IPS DF 6.9 (cell line): ENCODE measurements at places on chromosomes 1 and 21.

DNA sequence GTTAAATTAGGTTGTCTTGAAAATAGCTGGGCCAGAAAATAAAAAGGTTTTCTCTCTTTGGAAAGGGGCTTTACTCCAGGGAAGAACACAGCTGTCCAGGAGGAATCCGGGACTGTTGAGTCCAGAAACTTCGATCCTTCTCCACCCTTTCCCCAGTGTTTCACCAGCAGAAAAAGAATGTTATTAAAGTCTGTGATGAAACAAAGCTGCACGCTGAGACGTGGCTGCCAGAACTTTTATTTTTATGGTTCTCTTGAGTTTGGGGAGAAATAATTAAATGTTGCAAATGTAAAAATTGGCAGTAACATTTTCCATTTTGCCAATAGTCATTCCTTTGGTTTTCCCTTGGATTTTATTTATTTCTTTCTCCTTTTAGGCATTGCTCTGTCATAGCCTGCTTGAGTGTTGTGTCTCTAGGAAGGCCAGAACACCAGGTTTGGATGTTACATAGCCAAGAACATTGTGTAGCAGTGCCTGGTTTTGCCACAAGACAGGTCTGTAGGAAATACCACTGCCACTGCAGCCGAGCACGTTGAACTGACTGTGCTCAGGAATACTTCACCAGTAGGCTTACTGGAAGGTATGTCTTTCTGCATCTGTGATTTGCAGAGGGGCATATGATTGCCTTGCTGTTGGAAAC, 87.4 kb downstream of the ROR1 start:
- no peak for DNase-seq
- no peak overlapping the region for H3K27ac ChIP-seq
- H3K4me3 ChIP-seq, result no peak overlapping the region
- no peaks in the 10 kb centered on the region for H3K27me3 ChIP-seq
- H3K4me1 ChIP-seq, result peaks cover 2% of the 10 kb centered on the region; the same call in 1 of the 2 replicates
- no peaks in the 10 kb centered on the region for H3K36me3 ChIP-seq

- H3K4me3 ChIP-seq, result no peak overlapping the region
- H3K27ac ChIP-seq, result no peak overlapping the region
- H3K36me3 ChIP-seq, result no peaks in the 10 kb centered on the region
- H3K4me1 ChIP-seq, result no peaks in the 10 kb centered on the region; the same call in 1 of the 2 replicates
- no peak for DNase-seq
Observed at GRCh38 chr1:185062710-185063370, 17.5 kb downstream of the RNF2 start.

- no peaks in the 10 kb centered on the region for H3K36me3 ChIP-seq
- H3K4me1 ChIP-seq, result peaks cover 1% of the 10 kb centered on the region; the same call in 1 of the 2 replicates
- no peak for DNase-seq
- no peak overlapping the region for H3K4me3 ChIP-seq
- no peaks in the 10 kb centered on the region for H3K27me3 ChIP-seq
- H3K27ac ChIP-seq, result no peak overlapping the region
Observed at GRCh38 chr1:67579623-67580394, 105.2 kb upstream of the GADD45A start.

DNA sequence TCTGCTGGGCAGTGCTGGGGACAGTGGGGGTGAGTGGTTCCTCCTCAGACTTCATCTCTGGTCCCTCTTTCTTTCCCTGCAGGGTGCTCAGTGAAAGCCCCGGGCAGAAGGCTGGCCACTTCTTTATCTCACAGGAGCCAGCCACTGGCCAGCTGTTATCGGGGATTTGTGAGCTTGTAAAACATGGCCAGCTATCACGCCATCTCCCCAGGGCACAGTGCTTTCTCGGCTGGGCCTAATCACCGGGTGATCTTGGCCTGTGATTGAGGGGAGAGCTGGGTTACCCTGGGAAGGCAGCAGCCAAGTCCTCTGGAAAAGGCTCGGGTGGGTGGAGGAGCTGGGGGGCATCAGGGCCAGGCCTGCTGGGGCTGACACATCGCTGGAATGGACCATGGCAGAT, 83.0 kb downstream of the IGSF21 start:
- no peaks in the 10 kb centered on the region for H3K4me1 ChIP-seq
- H3K36me3 ChIP-seq, result no peaks in the 10 kb centered on the region
- H3K27ac ChIP-seq, result no peak overlapping the region
- no peak for DNase-seq

- no peak overlapping the region for H3K27ac ChIP-seq
- H3K36me3 ChIP-seq, result no peaks in the 10 kb centered on the region
Observed at GRCh38 chr1:212918824-212919223, 31.5 kb upstream of the VASH2 start.

DNA sequence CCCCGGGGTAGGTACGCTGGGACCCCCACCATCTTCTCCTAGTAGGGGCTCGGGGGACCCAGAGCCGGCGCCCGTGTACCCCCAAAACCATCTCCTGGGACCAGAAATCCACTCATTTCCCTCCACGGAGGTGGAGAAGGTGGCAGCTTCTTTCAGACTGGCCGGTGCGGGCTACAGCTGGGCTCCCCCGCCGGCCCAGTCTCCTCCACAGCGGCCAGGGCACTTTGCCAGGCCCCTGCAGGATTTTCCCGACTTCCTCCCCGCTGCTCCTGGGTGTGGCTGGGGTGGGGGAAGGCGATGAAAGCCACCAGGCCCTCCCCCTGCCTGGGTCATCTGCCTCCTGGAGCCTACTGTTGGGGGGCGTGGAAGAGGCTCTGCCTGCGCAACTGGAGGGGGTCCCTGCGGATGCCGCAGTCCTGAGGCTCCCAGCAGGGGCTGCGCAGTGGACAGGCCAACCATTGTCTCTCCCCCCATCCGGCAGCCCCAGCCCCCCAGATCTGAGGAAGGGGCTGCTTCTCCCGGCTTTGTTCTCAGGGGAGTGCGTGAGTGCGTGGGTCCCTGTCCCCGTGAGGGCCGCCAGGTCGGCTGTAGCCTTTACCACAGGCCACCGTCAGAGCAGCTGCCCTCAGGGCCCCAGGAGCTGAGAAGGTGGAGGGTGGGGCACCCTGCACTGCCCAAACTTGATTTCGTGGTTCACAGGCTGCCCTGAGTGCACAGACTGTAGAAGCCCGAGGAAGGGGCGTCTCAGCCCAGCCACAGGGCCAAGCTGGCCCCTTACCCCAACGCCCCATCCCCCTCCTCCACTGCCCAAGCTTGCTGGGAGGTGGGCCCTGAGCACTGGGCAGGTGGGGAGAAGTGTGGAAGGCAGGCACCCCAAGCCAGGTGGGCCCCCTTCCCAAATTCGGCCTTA, 1.3 kb downstream of the AGRN start:
- H3K36me3 ChIP-seq, result no peaks in the 10 kb centered on the region
- no peak overlapping the region for H3K27ac ChIP-seq
- DNase-seq, result no peak
- peaks cover 27% of the 10 kb centered on the region for H3K4me1 ChIP-seq
- H3K27me3 ChIP-seq, result no peaks in the 10 kb centered on the region

DNA sequence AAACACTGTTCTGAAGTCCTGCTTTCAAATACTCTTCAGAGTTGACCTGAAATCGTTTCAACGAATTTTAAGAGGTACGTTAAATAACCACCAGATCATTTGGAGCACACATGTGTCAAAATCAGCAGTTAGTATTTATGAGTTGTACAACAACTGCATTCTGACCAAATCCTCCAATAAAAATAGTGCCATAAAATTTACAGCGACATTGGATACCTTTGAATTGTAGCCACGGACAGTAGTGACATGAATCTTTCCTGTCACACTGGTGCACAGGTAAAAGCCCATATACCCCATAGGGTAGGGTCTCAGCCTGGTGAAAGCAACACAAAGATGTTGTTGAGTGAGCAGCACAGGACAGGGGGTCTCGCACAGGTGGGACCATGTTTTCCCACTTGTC, 121.5 kb downstream of the CLIC6 start:
- H3K4me1 ChIP-seq, result no peaks in the 10 kb centered on the region; the same call in 1 of the 2 replicates
- no peak overlapping the region for H3K4me3 ChIP-seq
- no peaks in the 10 kb centered on the region for H3K36me3 ChIP-seq

- H3K27me3 ChIP-seq, result no peaks in the 10 kb centered on the region
- DNase-seq, result no peak
- no peak overlapping the region for H3K4me3 ChIP-seq
- no peaks in the 10 kb centered on the region for H3K36me3 ChIP-seq
Observed at GRCh38 chr1:236287757-236288619, 6.2 kb upstream of the ERO1B start.

DNA sequence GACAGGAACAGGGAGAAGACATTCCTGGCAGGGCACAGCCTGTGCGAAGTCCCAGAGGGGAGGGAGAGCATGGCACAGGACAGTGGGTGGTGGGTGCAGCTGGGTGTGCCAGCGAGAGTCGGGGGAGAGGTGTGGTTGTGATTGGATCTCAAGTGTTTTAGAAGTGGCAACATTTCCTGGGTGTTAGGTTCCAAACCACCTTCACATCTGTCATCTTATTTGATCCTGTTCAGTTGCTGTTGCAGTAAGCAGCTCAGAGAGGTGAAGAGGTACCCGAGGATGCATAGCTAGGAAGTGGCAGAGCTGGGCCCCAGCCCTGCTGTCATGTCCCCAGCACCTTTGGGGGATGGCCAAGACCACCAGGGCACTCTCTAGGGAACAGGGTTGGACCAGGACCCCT, 22.0 kb upstream of the DISP3 start:
- no peaks in the 10 kb centered on the region; the same call in 1 of the 2 replicates for H3K4me1 ChIP-seq
- no peak for DNase-seq
- no peak overlapping the region for H3K4me3 ChIP-seq
- H3K36me3 ChIP-seq, result no peaks in the 10 kb centered on the region
- H3K27me3 ChIP-seq, result no peaks in the 10 kb centered on the region

GRCh38 chr1:56617141-56617540, 28.0 kb upstream of the PRKAA2 start:
- H3K27ac ChIP-seq, result no peak overlapping the region
- no peak overlapping the region for H3K4me3 ChIP-seq
- H3K36me3 ChIP-seq, result no peaks in the 10 kb centered on the region

- no peak for DNase-seq
- H3K4me3 ChIP-seq, result no peak overlapping the region
- H3K36me3 ChIP-seq, result no peaks in the 10 kb centered on the region
- H3K27ac ChIP-seq, result no peak overlapping the region
- no peaks in the 10 kb centered on the region for H3K4me1 ChIP-seq
Observed at GRCh38 chr1:155880950-155881349, 21.6 kb downstream of the SYT11 start.

- H3K4me1 ChIP-seq, result 0 out of 2 replicates have a peak, but pooled peaks cover 1% of the 10 kb centered on the region
- H3K36me3 ChIP-seq, result no peaks in the 10 kb centered on the region
- no peak overlapping the region for H3K4me3 ChIP-seq
- H3K27me3 ChIP-seq, result peaks cover 4% of the 10 kb centered on the region; the same call in 1 of the 2 replicates
- no peak overlapping the region for H3K27ac ChIP-seq
- DNase-seq, result no peak
Observed at GRCh38 chr1:228032041-228032440, 25.2 kb downstream of the WNT3A start.

DNA sequence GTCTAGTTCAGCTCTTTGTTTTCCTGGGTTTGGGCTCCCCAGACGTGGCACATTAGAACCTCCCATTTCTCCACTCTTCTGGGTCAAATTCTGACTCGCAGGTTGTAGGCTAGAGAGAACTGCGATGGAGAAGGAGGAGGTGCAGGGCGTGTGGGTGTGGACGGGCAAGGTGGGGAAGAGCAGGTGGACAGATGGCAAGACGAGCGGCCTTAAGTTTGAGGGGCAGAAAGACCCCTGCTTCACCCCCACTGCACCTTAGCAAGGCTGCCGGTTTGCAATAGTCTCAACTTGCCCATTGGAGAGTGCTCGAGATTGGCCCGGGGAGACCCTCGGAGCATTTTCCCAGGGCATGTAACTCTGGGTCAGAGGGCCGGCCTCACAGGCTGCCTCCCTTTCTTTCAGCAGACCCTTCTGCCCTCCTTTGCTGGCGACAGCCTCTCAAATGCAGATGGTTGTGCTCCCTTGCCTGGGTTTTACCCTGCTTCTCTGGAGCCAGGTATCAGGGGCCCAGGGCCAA, 1.7 kb downstream of the IL24 start:
- H3K36me3 ChIP-seq, result no peaks in the 10 kb centered on the region
- H3K4me1 ChIP-seq, result no peaks in the 10 kb centered on the region
- H3K27me3 ChIP-seq, result no peaks in the 10 kb centered on the region
- H3K27ac ChIP-seq, result no peak overlapping the region
- DNase-seq, result no peak

DNA sequence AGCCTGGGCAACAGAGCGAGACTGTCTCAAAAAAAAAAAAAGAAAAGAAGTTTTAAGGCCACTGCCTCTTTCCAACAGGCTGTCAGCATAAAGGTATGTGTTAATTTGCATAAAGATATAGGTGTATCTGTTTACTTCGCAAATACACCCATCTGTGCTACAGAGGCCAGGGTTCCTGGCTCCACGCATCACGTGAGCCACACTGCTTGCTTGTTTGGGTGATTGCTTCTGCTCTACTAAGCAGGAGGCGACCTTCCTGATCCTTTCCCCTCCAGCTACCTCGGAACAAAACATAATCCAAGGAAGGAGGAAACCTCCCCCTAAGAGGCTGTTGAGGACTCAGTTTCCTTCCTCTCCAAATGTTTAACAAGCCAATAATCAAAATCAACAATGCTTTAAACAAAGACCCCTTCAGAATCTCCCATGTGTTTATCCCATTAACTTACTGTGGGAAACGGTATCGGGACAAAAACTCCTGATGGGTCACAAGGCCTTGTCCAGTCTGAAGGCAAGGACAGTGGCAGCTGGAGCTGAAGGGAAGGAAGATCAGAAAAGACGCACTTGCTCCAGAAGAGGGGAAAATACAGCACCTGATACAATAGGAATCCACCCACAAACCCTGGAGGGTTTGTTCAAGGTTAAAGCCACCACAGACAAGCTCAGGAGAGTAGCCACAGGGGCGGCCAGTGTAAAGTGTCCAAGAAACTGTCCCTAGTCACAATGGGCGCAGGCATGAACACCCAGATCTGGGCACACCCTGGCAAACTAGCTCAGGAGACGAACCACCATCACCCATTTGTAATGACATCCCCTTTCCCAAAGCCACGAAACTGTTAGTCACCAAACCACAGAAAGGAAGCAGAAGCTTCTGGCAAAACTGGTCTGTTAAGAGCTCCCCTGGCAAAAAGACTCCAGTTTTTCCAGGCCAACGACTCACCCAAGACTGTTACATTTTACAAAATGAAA, 17.2 kb downstream of the CTNNBIP1 start:
- H3K4me3 ChIP-seq, result no peak overlapping the region
- DNase-seq, result no peak
- H3K36me3 ChIP-seq, result no peaks in the 10 kb centered on the region
- no peaks in the 10 kb centered on the region for H3K27me3 ChIP-seq
- H3K4me1 ChIP-seq, result peaks cover 6% of the 10 kb centered on the region; the same call in 1 of the 2 replicates

DNA sequence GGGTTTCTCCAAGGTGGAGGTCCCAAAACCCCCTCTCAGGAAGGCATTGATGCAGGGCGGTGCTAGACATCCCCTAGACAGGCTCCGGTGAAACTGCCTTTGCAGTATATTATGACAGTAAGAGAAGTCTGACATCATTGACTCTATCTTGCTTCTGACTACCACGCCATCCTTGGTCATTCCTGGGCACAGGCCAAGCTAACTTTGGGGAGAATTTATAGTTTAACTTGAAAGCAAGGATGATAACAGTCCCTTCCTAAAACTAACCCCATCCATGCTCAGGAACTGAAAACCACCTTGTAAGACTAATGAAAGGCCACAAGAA, 30.3 kb downstream of the RSPH1 start:
- H3K4me1 ChIP-seq, result peaks cover 6% of the 10 kb centered on the region
- DNase-seq, result no peak
